ENCODE measurements at places on chromosomes 7 and 10.

GRCh38 chr10:125148528-125148927, 11.8 kb downstream of the CTBP2 start:
- no peak overlapping the region for H3K4me3 ChIP-seq
- H3K36me3 ChIP-seq: no peaks in the 10 kb centered on the region
- H3K4me1 ChIP-seq: no peaks in the 10 kb centered on the region
- no peak for DNase-seq
- H3K27ac ChIP-seq: no peak overlapping the region

- no peaks in the 10 kb centered on the region for H3K27me3 ChIP-seq
- H3K4me3 ChIP-seq: no peak overlapping the region
- DNase-seq: no peak
- H3K4me1 ChIP-seq: no peaks in the 10 kb centered on the region
Measured at GRCh38 chr10:73645251-73645650, 4.0 kb upstream of the MYOZ1 start.

DNA sequence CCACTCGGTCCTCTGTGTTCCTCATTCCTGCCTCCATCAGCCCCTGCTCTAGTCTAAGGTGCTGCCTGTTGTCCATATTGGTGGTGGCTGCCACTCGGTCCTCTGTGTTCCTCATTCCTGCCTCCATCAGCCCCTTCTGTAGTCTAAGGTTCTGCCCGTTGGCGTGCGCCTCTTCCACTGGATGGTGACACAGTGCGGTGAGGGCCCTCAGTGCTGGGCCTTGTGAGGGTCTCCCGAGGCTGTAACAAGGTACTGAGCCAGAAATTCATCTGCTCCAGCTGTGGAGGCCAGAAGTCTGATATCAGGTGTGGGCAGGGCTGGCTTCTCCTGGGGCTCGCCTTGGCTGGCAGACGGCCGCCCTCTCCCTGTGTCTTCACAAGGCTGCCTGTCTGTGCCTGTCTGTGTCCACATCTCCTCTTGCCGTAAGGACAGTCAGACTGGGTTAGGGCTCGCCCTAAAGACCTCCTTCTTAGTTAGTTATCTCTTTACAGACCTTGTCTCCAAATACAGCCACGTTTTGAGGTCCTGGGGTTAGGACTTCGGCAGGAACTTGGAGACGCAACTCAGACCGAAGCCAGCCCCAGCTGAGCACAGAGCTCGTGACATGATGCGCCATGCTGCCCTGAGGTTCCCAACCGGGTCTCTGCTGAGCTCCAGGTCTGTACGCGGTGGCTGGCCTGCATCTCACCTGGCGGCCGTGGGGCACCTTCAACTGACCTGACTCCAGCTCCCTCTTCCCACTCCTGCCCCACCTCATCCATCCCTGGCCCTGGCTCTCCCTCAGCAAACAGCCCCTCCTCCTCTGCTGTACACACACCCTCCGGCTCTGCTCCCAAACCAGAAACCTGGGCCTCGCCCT, 181.4 kb upstream of the SHH start:
- no peak for DNase-seq
- H3K27me3 ChIP-seq: no peaks in the 10 kb centered on the region
- no peak overlapping the region for H3K27ac ChIP-seq
- H3K4me1 ChIP-seq: peaks cover 7% of the 10 kb centered on the region
- H3K4me3 ChIP-seq: no peak overlapping the region

GRCh38 chr10:95655571-95656290, 780 bp downstream of the ALDH18A1 start:
- peak overlapping the region; percentile 53 for H3K27ac ChIP-seq
- H3K4me3 ChIP-seq: peak overlapping the region; percentile 89
- peaks cover 7% of the 10 kb centered on the region for H3K36me3 ChIP-seq
- H3K27me3 ChIP-seq: no peaks in the 10 kb centered on the region
- H3K4me1 ChIP-seq: peaks cover 8% of the 10 kb centered on the region
- no peak for DNase-seq

GRCh38 chr10:516764-517163, 172.7 kb downstream of the DIP2C start:
- no peak overlapping the region for H3K4me3 ChIP-seq
- DNase-seq: no peak
- H3K27me3 ChIP-seq: no peaks in the 10 kb centered on the region
- no peaks in the 10 kb centered on the region for H3K4me1 ChIP-seq
- H3K27ac ChIP-seq: no peak overlapping the region
- no peaks in the 10 kb centered on the region for H3K36me3 ChIP-seq

DNA sequence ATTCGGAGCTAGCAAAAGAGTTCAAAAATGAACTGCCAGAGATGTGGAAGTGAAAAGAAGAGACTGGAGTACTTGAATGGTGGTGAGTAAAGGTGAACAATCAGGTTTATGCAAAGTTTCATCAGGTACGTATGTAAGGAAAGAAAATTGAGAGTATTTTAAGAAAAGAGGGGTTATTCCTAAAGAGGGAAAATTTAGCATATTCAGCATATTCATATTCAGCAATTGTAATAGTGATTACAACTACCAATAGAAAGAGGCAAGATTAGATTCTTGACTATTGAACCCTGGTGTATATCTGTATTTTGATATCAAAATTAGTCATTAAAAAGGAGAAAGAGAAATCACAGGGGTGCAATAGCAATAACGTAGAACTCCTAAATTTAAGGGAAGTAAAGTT, 100.9 kb downstream of the TES start:
- H3K4me3 ChIP-seq: no peak overlapping the region
- no peak for DNase-seq

DNA sequence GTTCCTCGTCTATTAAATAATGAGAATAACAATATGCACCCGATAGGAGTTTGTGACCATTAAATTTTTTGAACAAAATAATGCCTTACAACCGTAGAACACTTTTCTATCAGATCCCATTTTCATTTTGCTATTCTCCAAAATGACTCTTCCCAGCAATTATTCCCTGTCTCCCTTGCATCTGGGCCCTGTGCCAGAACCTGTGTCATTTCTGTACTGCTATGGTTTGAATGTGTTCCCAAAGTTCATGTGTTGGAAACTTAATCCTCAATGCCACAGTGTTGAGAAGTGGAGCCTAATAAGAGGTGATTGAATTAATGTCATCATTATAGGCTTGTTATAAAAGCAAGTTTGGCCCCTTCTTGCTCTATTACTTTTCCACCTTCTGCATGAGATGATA, 33.2 kb upstream of the SMNDC1 start:
- H3K4me3 ChIP-seq: no peak overlapping the region
- no peak for DNase-seq
- H3K27me3 ChIP-seq: no peaks in the 10 kb centered on the region
- no peaks in the 10 kb centered on the region for H3K36me3 ChIP-seq
- H3K27ac ChIP-seq: no peak overlapping the region

- no peaks in the 10 kb centered on the region for H3K27me3 ChIP-seq
- peaks cover 3% of the 10 kb centered on the region for H3K4me1 ChIP-seq
- no peaks in the 10 kb centered on the region for H3K36me3 ChIP-seq
- H3K4me3 ChIP-seq: no peak overlapping the region
- H3K27ac ChIP-seq: no peak overlapping the region
Measured at GRCh38 chr10:86773498-86773897, 17.1 kb downstream of the BMPR1A start.

DNA sequence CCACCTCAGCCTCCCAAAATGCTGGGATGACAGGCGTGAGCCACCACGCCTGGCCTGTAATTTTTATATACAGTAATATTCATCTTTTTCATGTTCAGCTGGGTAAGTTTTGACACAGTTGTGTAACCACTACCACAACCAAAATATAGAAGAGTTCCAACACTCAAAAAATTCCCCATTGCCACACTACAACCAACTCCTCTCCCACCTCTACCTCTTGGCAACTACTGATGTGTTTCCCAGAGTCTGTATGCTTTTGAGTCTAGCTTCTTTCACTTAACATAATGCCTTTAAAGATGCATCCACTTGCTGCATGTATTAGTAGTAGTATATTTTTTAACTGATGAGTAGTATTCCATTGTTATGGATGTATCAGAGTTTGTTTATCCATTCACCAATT, 90.7 kb downstream of the SRPK2 start:
- H3K36me3 ChIP-seq: no peaks in the 10 kb centered on the region
- peaks cover 12% of the 10 kb centered on the region for H3K4me1 ChIP-seq
- no peak for DNase-seq
- H3K27me3 ChIP-seq: no peaks in the 10 kb centered on the region
- no peak overlapping the region for H3K4me3 ChIP-seq

DNA sequence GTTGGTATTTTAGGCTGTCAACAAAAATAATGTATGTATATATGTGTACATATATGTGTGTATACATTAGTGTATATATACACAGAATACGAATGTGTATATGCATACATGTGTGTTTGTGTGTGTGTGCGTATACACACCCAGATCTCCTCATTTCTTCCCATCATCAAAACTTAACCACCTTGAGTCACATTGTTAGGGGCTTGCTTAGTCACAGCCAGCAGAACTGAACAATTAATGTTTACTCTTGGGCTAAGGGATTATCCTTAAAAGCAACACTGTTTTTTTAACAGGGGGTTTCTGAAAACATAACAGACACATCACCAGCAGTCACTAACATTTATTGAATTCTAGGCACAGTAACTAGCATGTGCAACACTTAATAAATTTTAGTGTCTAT, 83.0 kb upstream of the ASAH2 start:
- H3K27me3 ChIP-seq: no peaks in the 10 kb centered on the region
- no peak overlapping the region for H3K4me3 ChIP-seq
- H3K4me1 ChIP-seq: no peaks in the 10 kb centered on the region
- no peak overlapping the region for H3K27ac ChIP-seq
- no peaks in the 10 kb centered on the region for H3K36me3 ChIP-seq

- no peak overlapping the region for H3K27ac ChIP-seq
- no peaks in the 10 kb centered on the region for H3K4me1 ChIP-seq
- no peaks in the 10 kb centered on the region for H3K27me3 ChIP-seq
- no peak for DNase-seq
Measured at GRCh38 chr7:13496976-13497375, 492.5 kb downstream of the ETV1 start.

GRCh38 chr7:130758429-130759056, 24.5 kb upstream of the KLF14 start:
- no peak overlapping the region for H3K27ac ChIP-seq
- no peaks in the 10 kb centered on the region for H3K27me3 ChIP-seq
- H3K36me3 ChIP-seq: no peaks in the 10 kb centered on the region
- DNase-seq: no peak

DNA sequence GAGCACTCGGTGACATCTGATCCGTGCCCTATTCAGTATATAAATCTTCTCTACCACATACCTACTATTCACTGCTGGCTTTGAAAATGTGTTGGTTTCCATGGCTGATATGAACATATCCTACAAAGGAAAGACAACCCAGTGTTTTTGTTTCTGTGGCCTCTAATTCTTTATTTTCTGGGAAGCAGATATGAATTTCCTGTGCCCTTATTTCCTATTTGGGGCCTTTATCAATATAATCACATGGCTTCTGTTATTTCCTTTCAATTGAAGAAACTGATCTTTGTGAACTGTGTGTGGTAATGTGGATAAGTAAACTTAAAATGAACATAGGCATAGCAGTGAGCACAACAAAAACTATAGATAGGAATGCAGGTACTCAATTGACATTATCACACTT, 10.6 kb downstream of the CCNJ start:
- peaks cover 25% of the 10 kb centered on the region for H3K36me3 ChIP-seq
- no peaks in the 10 kb centered on the region for H3K27me3 ChIP-seq
- H3K4me3 ChIP-seq: no peak overlapping the region
- H3K27ac ChIP-seq: no peak overlapping the region

GRCh38 chr7:35645691-35646090, 49.2 kb downstream of the HERPUD2 start:
- peaks cover 20% of the 10 kb centered on the region for H3K4me1 ChIP-seq
- H3K4me3 ChIP-seq: no peak overlapping the region
- H3K27me3 ChIP-seq: no peaks in the 10 kb centered on the region
- peaks cover 7% of the 10 kb centered on the region for H3K36me3 ChIP-seq
- no peak for DNase-seq

- H3K4me3 ChIP-seq: no peak overlapping the region
- H3K27me3 ChIP-seq: no peaks in the 10 kb centered on the region
- H3K36me3 ChIP-seq: no peaks in the 10 kb centered on the region
Measured at GRCh38 chr7:154646126-154647013, 356.6 kb downstream of the PAXIP1 start.

- no peak overlapping the region for H3K4me3 ChIP-seq
- H3K27ac ChIP-seq: no peak overlapping the region
- no peaks in the 10 kb centered on the region for H3K36me3 ChIP-seq
- H3K27me3 ChIP-seq: no peaks in the 10 kb centered on the region
Measured at GRCh38 chr10:78566284-78567111, 502.3 kb upstream of the ZMIZ1 start.

GRCh38 chr7:108299251-108299973, 156.8 kb downstream of the NRCAM start:
- H3K27ac ChIP-seq: no peak overlapping the region
- H3K27me3 ChIP-seq: no peaks in the 10 kb centered on the region
- H3K36me3 ChIP-seq: no peaks in the 10 kb centered on the region
- no peak overlapping the region for H3K4me3 ChIP-seq

DNA sequence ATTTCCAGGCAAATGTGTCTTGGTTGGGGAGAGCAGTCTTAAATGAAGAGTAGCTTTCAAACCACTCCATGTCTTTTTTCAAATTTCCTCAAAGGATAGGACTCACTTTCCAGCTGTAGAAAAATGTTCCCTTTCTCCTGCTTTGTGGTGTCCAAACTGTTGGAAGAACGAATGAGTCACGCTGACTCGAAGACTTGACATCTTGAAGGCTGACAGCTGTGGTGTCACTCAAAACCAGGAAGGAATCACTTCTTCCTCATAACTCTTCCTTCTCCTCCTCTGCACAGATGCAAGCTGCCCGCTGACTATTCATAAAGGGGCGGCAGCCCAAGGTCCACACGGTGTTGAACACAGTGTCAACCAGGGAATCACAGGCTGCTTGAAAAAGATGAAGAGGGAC, 19.2 kb downstream of the PLA2G12B start:
- H3K4me3 ChIP-seq: no peak overlapping the region
- H3K27me3 ChIP-seq: no peaks in the 10 kb centered on the region
- H3K4me1 ChIP-seq: no peaks in the 10 kb centered on the region
- DNase-seq: no peak
- H3K27ac ChIP-seq: no peak overlapping the region
- no peaks in the 10 kb centered on the region for H3K36me3 ChIP-seq

GRCh38 chr10:94085766-94086437, 92.2 kb downstream of the PLCE1 start:
- H3K27ac ChIP-seq: no peak overlapping the region
- no peak overlapping the region for H3K4me3 ChIP-seq
- no peak for DNase-seq
- H3K36me3 ChIP-seq: no peaks in the 10 kb centered on the region
